ENCODE measurements at places on chromosomes 11 and 22.

- DNase-seq: no peak
These were observed 35.0 kb downstream of the RDX start for GRCh38 chr11:110261195-110262071.

- no peak for DNase-seq
These were observed 12.7 kb upstream of the FOLR1 start for GRCh38 chr11:72179049-72179803.

- no peak for DNase-seq
These were observed 209.9 kb upstream of the NCAM1 start for GRCh38 chr11:112751329-112751728.

GRCh38 chr22:43510281-43511070 is 98.7 kb downstream of the MPPED1 start:
- no peak for DNase-seq

DNA sequence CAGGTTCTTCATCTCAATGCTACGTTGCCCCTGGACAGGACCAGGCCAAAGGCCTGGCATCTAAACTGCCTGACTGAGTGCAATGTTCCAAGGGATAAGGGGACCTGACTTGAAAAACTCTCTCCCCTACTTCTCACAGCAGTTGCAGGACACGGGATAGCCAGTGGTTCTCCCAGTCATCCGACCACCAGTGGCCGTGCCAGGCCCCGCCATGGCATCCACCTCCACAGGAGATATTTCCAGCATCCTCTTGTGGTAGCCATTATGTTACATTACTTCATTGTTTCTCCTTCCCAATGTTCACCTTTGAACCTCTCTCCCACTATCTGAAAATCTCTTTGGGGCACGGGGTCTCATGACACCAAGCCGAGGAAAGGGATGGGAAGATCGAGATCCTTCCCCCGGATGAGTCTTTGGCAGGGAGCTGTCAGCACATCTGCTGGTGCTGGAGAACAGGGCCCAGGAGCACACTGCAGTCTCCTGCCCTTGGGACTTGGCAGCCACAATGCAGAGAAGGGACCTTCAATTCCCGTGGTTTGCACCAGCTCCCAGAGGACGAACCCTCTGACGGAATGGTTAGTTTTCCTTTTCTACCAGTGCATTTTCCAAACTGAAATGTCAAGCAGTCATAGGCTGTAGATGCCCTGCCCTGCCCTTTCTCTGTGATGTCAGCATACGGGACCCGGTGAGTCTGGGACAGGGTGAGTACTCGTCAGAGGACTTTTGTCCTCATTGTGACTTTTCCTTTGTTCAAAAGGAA is 121.2 kb downstream of the ETS1 start:
- DNase-seq: no peak

Measured in foreskin fibroblast (primary cell).